ENCODE measurements at places on chromosomes 11 and 22.

- no peak for DNase-seq
Measured at GRCh38 chr11:93648158-93648557, 13.3 kb upstream of the CEP295 start.

DNA sequence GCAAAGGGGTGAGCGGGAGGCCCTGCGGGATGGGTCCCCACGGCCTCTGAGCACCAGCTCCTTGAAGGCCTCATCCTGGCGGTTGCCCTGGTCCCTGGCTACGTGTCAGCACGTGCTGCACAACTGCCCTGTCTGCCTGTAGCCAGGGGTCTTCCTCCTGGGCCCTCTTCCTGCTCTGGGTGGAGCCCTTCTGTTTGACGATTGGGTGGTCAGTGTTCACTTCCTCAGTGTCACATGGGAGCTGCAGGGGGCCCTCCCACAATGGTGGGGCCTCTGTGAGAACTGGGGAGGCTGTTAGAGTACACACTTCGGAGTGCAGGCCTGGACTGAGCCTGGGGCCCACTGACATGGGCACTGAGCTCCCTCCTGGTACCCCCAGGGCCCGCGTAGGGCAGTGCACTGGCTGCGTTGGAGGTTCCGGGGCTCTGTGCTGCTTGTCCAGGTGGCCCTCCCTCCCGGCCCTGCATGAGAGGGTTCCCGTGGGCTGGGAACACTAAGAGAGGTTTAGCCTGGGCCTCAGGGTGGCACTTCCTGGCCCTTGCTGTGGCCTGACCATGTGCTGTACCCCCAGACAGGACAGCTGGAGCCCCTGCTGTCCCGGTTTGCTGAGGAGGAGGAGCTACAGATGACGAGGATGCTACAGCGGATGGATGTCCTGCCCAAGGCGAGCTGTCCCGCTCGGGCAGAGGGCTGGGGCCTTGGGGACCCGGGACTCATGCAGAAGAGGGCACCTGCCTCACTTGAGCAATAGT, 13.8 kb downstream of the DGCR6L start:
- no peak for DNase-seq

GRCh38 chr11:43756575-43756974, 76.0 kb downstream of the HSD17B12 start:
- no peak for DNase-seq

DNA sequence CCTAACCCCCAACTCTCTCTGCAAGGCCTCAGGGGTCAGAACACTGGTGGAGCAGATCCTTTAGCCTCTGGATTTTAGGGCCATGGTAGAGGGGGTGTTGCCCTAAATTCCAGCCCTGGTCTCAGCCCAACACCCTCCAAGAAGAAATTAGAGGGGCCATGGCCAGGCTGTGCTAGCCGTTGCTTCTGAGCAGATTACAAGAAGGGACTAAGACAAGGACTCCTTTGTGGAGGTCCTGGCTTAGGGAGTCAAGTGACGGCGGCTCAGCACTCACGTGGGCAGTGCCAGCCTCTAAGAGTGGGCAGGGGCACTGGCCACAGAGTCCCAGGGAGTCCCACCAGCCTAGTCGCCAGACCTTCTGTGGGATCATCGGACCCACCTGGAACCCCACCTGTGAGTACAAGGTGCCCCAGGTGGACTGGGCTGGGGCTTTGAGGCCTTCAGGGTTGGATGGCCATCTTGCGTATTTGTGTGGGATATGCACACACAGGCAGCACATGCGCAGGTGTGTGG, at the start of gene BEST1:
Gene BEST1, plus strand, starts transcription at position 317 of the 513 bp plus-strand sequence. CDS start 1,456 bp downstream, outside the sequence.
- DNase-seq, result no peak

DNA sequence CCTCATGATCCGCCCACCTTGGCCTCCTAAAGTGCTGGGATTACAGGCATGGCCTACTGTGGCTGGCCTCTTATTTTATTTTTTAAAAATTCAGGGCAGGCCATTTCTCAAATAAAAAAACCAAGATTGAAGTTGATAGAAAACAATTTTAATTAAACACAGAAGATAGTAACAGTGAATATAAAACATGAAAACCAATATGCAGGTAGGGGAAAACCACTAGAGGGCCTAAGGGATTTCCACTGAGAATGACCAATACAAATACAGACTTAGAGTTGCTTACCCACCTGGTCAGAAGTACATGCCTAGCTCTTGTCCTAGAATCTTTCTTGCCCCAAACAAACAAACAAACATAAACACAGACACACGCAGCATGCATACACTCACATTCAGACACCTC, 1.7 kb upstream of the RTCB start:
- no peak for DNase-seq

DNA sequence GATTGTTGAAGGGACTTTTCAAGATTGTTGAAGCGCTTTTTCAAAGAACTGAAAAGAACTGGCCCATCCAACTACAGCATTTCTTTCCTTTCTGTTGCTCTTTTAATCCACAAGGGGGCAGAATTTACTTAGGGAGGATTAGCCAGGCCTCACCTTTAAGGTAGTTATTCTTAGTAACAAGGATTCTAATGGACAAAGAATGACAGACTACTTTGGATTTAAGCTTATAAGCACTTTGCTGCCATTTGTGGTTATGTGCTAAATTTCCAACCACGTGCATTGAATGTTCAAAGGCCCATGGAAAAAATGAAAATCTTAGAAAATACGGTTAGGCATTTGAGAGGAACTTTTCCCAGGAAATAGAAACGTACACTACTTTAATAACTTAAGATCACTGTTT, 49.5 kb upstream of the HSPA8 start:
- no peak for DNase-seq

DNA sequence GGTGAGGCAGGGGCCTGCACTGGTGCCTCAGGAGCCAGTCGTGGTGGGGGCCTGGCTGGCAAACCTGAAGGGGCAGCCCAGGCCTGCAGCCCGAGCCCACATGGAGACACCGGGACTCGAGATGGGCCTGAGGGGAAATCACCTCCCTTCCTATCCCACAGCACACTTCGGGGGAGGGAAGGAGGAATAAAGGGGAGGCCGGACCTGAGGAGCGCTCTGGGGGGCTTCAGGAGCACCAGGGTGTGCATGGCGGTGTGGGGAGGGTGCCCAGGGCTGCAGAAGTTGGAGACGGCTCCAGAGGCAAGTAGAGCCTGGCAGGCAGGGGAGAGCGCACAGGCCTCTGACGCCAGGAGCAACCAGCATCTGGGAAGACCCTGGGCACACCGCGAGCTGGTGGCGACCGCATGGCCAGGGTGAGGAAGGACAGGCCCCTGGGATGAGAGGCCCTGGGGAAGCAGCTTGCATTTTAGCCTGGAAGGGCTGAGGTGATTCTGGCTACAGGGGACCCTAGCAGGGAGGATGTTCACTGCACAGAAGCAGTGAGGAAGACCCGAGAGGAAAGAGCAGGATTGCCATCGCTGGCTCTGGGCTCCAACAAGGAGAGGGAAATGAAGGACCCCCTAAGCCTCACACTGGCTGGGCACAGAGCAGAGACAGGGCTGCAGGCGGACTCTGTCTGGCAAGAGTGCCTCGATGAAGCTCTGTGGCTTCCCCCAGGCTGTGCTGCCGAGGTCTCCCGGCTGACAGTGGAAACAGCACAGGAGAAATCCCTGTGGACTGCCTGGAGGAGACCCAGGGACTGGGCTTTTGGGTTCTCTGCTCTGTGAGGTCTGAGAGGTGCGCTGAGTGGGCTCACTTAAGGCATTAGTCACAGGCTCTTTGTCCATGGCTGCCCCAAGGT, 457.7 kb downstream of the BRD1 start:
- no peak for DNase-seq
